ENCODE measurements at places on chromosomes 16 and 17.

- DNase-seq, result peak; percentile 36
Measured at GRCh38 chr17:46044286-46044928, 45.4 kb downstream of the STH start.

DNA sequence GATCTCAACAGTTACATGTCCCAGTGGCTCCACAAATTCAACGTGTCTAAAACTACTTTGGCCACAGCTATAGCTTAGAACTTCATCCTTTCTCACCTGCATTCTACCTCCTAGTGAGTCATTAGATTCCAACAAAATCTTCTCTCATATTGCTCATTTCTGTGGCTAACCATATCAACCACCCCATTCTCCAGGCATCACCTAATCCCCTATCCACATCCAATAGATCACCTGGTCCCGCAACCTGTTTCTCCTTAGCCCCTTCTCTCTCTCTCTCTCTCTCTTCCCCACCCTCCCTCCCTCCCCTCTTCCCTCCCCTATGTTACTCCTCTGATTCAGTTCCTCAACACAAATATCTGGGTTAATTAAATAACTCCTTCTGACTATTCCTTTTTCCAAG is 64.6 kb downstream of the ANKFN1 start:
- no peak for DNase-seq

DNA sequence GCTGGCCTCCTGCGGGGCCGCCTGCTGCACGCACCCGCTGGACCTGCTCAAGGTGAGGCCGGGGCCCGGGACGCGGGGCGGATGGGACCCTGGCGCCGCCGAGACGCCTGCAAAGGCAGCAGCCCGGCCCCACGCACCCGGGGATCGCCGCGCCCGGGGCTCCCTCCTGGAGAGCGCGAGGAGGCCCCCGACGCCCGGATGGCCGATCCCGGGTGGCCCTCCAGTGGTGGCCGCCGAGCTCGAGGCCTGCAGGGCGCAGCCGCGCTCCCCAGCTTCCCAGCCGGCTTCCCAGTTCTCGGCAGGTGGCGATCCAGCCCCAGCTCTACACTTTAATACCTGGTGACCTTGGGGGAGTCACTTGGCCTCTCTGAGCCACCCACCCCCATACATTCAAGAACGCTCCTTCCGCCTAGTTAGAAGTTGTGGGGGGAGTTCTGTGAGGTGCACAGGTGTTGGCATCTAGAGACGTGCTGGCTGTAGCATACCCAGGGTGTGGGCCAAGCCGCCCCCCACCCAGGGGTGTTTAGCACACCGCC is 452 bp downstream of the SLC25A10 start:
- no peak for DNase-seq

GRCh38 chr17:46874906-46875305 is 23.5 kb downstream of the WNT9B start:
- no peak for DNase-seq

- DNase-seq, result no peak
Measured at GRCh38 chr16:89364606-89365005, 125.8 kb downstream of the ANKRD11 start.
